ENCODE measurements at places on chromosomes 1 and 21. TPM values are rescaled to one million over a fixed set of nuclear protein-coding genes. Genes with fewer than 3 reads are reported as not detected.

DNA sequence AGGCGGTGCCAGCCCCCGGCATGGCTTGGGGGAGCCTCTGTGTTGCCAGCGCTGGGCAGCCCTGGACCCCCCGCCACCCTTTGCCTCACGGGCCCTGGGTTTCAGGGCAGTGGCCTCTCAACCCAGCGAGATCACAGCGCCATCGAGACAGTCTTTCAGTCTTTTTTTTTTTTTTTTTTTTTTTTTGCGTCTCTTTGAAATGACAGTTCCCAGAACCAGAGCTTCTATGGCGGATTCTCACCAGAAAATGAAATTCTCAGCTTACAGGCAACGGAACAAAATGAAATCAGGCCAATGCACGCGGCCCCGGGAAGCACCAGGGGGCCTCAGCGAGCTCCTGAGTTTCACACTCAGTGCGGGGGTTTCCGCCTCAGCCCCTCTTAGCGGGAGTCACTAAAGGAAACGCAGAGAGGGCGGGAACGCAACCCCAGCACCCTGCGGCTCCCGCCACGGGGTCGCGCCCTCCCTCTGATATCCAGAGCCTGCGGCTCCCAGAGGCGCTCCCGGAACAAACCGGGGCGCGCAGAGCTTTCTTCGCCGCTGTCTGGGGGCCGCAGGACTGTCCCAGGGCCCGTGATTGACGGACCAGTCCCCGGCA lies 8.0 kb upstream of the COL6A1 start:
- peak; percentile 80 for DNase-seq
- peak overlapping the region; percentile 62 for H3K4me3 ChIP-seq
- H3K27me3 ChIP-seq: peaks cover 41% of the 10 kb centered on the region
- H3K36me3 ChIP-seq: no peaks in the 10 kb centered on the region
- H3K4me1 ChIP-seq: peaks cover 35% of the 10 kb centered on the region
- no peak overlapping the region for H3K27ac ChIP-seq

GRCh38 chr1:18580691-18581419 lies 49.8 kb upstream of the PAX7 start:
- H3K36me3 ChIP-seq: no peaks in the 10 kb centered on the region
- H3K27ac ChIP-seq: no peak overlapping the region
- DNase-seq: no peak
- H3K4me1 ChIP-seq: no peaks in the 10 kb centered on the region
- H3K4me3 ChIP-seq: no peak overlapping the region
- peaks cover 4% of the 10 kb centered on the region for H3K27me3 ChIP-seq

DNA sequence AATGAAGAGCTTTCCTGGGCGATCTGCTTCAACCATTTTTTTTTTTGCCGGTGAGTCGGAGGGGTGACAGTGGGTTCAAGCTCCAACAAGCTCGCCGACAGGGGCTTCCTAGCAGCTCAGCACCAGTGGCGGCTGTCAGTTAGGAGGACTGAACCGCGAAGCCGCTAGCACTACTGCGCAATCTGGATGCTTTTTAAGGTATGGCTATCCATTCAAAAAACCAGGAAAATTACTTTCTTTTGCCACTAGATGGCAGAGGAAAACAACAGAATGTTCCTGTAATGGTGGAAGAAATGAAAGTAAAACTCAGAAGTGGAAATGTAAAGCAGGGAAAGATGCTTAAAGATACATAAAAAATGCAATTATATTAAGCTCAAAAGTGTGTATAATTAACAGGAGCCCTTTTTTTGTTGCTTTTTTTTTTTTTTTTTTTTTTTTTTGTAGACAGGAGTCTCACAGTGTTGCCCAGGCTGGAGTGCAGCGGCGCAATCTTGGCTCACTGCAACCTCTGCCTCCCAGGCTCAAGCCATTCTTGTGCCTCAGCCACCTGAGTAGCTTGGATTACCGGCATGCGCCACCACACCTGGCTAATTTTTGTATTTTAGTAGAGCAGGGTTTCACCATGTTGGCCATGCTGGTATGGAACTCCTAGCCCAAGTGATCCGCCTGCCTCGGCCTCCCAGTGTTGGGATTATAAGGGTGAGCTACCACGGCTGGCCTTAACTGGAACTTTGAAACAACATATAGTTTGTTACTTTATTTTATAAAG lies 8.5 kb downstream of the KYAT3 start:
- H3K27me3 ChIP-seq: no peaks in the 10 kb centered on the region
- H3K36me3 ChIP-seq: peaks cover 8% of the 10 kb centered on the region
- peaks cover 15% of the 10 kb centered on the region for H3K4me1 ChIP-seq
- H3K4me3 ChIP-seq: no peak overlapping the region

Gene CD164L2
- not detected for polyA plus RNA-seq
